ELR (cell line): ENCODE measurements at places on chromosomes 16 and 17.
A peak's percentile ranks its signal among the peaks of the same experiment; 100 is the strongest.

GRCh38 chr17:1438593-1439083 is 17.4 kb downstream of the CRK start:
- peak; percentile 65 for DNase-seq

GRCh38 chr17:42421136-42421506 is 1.9 kb downstream of the CAVIN1 start:
- DNase-seq: no peak

GRCh38 chr17:72717676-72718075 is 374.8 kb downstream of the SLC39A11 start:
- no peak for DNase-seq

DNA sequence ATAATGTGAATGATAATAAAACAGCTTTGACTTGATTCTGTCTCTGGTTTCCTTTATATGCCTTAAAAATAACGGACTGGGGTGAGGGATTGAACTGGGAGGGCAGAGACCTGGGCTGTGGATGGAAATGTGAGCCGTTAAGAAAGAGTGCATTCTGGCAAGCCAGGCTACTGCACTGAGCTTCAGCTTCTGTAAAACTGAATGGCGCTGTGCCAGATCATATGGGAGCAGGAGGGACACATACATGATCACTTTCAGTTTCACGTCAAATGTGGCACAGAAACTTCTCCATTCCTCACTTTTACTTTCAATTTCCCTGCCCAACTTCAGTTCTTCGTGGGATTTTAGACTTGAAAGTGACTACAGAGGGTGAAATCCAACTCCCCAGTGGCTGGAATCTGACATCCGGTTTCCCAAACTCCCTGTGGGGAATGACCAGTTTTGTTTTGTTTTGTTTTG is 1.1 kb downstream of the MT2A start:
- DNase-seq: peak; percentile 91

DNA sequence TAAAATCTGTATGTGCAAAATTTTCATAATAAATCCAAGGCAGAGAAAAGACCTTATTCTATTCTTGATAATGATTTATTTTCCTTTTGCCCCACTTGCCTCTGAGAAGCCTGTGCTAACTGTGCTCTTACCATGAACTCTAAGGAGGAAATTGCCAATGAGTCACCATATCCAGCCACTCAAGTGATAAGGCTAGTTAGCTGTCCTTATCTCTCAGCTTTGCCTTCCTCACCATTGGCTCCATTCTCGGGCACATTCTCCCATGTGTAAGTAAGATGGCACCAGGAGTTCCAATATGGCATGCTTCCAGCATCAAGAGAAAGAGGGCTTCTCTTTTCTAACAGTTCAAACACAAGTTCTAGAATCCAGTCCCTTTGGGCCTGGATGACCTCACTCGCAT is 142.4 kb downstream of the TOX3 start:
- DNase-seq: no peak

DNA sequence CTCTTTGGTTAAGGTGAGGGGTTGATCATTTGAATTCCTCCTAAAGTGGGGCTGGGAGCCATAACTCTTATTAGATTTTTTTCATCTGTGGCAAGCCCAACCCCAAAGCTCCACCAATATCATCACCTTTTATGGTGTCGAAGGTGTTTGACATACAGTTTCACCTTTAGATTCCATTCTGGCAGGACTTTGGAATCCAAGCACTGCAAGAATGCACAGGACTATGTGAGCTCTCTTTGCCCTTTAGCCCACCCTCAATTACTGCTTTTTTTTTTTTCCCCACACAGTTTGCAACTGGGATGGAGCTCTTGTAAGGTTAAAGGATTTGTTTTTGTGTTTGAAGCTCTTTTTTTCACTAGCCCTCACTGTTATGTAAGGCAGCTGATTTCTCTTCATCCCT is 154.0 kb upstream of the KCNJ16 start:
- no peak for DNase-seq

GRCh38 chr17:14351493-14351892 is 50.6 kb downstream of the HS3ST3B1 start:
- peak; percentile 30 for DNase-seq

GRCh38 chr17:78263063-78263735 is 31.8 kb downstream of the TMEM235 start:
- DNase-seq: no peak

- DNase-seq: no peak
Observed at GRCh38 chr17:38636054-38636453, 30.3 kb upstream of the SRCIN1 start.

DNA sequence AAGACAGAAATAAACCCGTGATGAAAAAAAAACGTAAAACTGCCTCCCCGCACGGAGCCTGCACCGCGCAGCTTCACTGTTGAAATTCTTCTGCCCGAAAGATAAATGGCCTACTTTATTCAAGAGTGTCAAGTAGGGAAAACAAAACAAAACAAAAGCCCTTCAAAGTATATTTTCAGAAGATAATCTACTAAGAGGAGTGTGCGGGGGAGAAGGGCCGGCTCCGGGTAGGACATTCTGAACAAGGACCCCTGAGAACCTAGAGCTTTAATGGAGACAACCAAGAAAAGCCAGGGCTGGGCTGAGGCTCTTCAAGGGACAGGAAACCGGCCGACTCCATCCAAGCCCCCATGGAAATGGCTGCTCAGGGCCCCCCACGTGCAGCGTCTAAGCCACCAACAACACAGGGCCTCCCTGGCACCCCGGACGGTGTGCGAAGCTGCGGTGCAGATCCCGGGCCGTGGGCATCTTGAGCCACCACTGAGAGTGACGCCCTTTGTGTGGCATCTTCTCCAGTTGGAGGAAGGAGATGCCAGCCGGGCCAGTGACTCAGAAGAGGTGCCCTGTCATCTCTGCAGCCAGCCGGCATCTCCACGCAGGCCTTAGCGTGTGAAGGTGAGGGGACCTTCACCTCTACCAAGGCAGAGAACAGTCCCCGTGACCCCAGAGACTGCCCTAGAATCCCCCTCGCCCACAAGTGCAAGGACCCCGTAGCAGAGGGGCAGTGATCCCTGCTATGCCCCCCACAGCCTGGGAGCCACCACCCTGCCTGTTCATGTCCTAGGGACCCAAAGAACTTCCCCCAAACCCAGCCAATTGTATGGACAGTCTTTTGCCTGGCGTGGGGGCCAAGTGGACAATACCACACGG is 250.8 kb downstream of the C16orf95 start:
- DNase-seq: no peak

DNA sequence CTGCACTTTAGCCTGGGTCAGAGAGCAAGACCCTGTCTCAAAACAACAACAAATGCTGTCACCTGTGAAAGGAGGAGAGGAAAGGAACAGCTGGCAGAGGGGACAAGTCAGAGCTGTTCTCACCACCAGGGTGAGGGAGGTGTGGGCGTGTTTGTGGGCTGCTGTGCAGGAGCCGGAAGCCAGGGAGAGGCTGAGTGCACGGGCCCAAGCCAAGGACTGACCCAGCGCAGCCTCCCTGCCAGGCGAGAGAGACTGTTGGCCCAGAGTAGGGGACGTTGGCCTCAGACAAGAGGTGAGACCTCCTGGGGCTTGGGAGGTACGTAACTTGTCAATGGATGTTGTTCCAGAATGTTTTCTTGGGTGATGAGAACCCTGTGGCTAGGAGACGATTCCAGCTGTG is 10.7 kb downstream of the SPNS2 start:
- no peak for DNase-seq

- no peak for DNase-seq
Observed at GRCh38 chr16:84349862-84350684, 18.3 kb upstream of the ATP2C2 start.

- peak; percentile 58 for DNase-seq
Observed at GRCh38 chr17:68048996-68049395, 13.5 kb downstream of the KPNA2 start.

DNA sequence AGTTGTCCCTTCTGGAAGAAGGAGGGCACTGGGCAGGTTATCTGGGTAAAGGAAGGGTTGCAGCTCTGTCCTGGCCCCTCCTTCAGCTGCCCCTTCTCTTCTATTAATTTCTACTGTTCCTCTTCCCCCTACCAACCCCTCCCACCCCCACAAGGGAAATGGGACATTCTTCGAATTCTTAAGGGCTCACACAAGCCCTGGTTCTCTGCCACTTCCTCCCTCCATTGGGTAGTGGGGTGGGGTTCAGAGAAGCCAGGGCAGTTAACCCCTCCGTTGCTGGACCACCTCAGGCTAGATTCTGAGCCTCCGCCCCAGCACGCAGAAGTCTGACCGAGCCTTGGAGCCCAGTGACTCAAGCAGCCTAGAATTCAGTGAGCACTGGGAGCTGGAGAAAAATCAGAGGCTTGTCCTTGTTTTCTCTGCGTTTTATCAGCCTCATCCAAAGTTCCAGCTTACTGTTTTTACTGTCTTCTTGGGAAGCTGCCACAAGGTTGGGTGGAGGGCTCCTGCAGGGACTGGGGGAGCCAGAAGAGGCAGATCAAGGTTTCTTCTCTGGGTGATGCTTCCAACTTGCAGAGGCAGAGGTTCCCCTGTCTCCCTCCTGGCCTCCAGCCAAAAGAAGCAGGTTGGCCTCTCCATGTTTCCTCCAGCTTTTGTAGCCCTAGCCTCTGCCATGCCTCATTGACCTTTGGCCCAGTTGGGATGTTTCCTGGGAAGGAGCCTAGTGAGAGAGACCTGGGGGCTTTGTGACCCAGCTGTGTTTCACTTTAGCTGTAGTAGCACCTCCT is 10.2 kb downstream of the LASP1 start:
- DNase-seq: peak; percentile 98

DNA sequence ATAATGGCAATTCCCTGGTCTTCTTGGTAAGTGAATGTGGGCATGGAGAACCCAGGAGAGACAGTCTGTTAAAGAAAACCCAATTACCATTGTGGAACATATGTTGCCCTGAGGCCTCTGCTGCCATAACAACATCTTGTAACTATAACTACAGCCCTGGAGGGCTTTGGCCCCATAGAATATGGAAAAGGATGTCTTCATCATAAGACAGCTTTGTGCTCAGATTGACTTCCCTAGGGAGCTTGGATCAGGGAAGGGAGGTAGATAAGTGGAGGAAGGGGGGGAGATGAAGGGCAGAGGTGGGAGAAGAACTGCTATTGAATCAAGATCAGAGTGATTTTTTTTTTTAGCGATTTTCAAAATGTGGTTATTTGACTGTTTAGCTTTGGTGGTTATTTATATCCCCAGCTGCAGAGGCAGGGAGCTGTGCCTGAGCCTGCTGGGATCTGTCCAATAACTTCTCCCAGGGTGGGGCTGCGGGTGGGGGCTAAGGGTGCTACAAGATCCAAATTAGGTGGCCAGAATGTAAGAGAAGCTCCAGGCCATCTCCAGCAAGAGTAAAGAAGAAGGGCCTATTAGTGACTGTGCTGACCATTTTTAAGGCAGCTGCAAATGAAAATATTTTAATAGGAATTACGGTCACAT is 5.3 kb upstream of the KAT7 start:
- no peak for DNase-seq

DNA sequence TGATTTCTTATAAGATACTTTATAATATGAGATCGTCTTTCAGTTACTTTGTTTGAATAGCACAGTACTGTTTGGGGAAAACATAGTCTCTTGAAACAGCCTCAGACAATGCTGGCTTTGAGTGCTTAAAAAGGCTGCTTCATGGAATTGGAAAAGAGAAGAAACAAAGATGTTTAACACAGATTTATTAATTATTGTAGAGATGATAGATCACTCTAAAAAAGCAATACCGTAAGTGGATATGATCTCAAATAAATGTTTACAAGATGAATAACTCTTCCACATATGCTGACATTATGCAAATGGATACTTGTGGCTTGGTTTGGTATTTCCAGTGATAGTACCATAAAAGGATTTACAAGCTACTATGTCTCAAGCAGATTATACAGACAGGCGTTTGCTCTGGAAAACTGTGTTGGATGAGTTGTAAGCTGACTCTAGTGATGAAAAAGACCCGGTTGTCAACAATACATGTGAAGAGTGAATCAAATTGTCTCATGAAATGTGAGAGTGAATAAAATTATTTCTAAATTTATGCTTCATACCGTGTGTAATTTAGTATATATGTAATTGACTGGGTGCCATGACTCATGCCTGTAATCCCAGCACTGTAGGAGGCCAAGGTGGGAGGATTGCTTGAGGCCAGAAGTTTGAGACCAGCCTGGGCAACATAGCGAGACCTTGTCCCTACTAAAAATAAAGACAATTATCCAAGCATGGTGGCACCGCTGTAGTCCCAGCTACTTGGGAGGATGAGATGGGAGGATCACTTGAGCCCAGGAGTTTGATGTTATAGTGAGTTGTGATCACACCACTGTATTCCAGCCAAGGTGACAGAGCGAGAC is 105.4 kb downstream of the FTO start:
- DNase-seq: peak; percentile 84

DNA sequence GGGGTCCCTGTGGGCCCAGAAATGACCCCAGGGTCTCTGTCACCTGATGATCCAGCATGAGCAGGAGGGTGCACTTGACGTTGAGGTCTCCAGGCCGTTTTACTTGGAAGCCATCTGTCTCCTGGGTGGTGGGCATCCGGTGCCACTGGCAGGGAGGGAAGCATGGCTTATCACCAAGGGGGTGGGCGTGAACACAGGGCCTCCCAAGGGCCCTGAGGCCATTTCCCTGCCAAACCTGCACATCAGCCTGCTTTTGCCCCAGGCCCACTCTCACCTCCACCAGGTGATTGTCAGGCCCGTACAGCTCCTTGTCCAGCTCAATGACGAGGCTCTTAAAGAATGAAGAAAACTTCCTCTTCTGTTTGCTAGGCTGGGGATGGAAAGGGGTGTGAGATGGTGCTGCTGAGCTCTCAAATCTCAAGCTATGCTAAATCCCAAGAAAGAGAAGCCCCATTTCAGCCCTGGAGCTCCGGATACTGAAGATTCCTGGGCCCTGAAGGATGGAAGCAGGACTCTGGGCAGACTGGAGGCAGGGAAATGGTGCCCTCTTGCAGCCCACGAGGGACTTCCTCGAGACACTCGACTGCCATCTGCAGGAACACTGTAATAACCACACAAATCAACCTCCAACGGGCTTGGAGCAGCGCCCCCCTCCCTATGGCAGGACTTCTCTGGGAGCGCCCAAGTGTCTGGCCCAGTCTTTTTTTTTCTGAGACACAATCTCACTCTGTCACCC is 7.1 kb upstream of the FTSJ3 start:
- DNase-seq: peak; percentile 95

GRCh38 chr16:89117227-89117974 is 23.7 kb downstream of the ACSF3 start:
- DNase-seq: no peak

DNA sequence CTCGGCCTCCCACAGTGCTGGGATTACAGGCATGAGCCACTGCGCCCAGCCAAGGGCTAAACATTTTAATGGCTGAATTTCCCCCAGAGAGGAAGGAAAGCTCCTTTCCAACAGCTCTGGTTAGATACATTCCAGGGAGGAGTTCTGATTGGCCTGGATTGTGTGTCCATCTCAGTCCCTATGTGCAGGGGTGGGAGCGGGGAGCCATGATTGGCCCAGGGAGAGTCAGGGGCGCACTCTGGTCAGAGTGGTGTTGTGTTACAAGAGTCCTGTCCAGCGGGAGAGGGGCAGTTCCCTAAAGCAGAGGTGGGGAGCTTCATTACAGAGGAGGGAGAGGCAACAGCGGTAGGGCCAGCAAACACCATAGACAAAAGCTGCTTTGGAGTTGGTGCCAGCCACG is 75.0 kb downstream of the RAP1GAP2 start:
- no peak for DNase-seq
